Stimulated activated CD8-positive, alpha-beta memory T cell treated with anti-CD3 and anti-CD28 coated beads, Interleukin-2, amount 100 ng/mL, for 1 hour (primary cell): ENCODE measurements at places on chromosomes 1 and 21.

DNA sequence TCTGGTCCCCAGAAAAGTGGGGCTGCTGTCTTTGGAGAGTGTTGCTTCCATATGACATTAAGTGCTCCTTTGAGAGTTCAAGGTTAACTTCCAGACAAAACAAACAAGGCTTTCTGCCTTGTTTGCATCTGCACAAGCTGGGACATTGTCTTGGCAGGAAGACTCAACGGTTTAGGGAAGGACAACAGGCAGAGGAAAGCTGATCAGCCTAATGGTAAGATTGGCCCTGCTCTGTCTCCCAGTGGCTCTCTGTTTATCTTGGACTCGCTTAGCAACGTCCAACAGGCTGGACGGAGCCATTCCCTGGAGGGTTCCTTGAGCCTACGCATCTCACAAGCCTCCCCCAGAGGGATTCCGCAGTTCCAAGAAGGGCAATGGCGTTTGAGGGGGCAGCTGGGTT is 62.2 kb upstream of the SLC44A3 start:
- no peak for DNase-seq

- DNase-seq = no peak
Measured at GRCh38 chr1:215022204-215022603, 60.3 kb upstream of the KCNK2 start.

- no peak for DNase-seq
Measured at GRCh38 chr1:201640624-201641023, 101.7 kb downstream of the NAV1 start.

DNA sequence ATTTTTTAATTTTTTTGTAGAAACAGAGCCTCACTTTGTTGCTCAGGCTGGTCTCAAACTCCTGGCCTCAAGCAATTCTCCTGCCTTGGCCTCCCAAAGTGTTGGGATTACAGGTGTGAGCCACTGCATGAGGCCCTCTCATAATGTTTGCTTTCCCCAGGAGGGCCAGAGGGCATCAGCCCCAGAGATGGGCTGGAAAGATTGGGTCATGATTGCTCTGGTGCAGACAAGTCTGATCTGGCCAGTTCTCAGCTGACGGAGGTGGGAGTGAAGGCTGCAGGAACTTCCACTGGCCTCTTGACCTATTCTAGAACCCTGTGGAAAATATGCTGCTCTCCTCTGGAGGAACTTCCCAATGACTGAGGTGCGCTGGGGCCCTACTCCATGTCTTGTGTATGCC is 43.4 kb upstream of the RD3 start:
- no peak for DNase-seq

DNA sequence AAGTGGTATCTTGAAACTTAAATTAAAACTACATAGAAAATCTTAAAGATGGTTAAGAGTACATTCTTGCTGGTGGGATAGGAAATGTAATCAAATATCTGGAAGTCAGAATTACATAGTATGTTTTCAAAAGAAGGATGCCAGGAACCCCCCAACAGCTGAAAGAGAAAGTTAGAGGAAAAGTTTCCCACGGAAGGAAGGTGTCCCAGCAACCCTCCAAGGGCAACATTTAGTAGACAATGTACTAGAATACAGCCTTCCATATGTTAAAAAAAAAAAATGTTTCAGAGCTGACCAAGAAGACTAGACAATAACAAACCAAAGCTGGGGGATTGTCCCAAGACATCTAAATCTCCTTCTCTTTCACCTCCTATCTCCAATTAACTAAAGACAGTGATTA is 2.2 kb downstream of the DEDD start:
- DNase-seq = no peak

- no peak for DNase-seq
Measured at GRCh38 chr1:242718967-242719366, 194.5 kb upstream of the PLD5 start.

DNA sequence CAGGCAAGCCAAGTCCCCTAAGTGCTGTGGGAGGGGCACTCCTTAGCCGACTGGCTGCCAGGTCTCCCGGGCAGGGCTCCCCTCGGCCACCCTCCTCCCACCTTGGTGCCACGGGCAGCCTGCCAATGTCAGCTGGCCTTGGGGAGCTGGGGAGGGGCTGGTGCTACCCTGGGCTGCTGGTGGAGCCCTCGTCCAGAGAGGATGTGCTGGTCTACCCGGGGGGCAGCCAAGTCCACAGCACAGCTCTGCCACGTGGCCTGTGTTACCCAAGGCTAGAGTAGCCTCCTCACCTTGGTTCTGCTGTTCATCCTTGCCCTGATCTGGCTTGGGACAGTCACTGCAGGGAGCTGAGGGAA is 42.9 kb downstream of the CRYAA start:
- DNase-seq = no peak

- no peak for DNase-seq
Measured at GRCh38 chr1:198272492-198272891, 115.7 kb downstream of the NEK7 start.

DNA sequence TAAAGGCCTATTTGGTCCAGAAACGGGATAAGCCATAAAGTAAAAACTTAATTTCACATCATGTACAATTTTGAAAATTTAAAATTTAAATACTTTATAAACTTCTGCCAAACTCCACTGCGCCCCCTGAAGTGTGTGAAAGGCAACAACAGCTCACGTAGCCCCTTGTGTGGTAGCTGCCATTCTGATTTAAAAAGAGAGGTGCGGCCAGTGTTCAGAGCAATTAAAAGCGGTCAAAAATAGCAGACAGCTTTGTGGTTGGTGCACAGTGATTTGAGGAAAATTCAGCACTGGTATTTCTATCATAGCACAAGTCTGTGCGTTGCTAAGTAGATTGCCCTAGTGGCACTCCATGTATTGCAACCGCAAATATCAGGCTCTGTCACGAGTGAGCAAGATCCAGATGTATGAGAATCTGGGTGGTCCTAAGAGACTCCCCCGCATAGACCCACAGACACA is 122.5 kb downstream of the ATG4C start:
- no peak for DNase-seq

GRCh38 chr1:10950316-10951172 is 61.9 kb upstream of the TARDBP start:
- DNase-seq = no peak

DNA sequence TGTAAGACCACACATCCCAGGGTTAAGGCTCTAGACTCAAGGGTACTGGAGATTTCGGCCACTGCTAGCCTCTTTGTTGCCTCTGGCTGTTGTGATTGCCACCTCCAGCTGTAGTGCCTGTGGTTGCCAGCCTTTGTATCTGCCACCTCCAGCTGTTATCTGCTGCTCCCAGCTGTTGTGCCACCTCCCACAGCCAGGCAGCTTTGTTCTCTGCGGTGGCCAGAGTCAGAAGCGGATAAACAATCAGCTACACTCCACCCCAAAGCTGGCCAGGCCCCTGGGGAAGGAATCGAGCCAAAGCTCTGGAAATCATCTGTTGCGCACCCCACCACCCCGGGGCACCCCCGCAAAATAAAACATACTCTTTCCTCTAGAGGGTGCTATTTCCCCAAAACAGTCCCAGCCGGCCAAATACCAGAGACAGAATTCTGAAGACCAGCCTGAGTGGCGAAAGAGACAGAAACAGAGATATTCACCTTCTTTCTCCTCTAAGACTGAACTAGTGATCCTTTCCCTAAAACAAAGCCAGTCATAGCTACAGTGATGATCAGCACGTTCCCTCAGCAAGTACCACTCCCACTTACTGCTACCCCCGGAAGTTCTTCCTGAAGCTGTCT is 14.8 kb upstream of the PIGM start:
- no peak for DNase-seq

- no peak for DNase-seq
Measured at GRCh38 chr1:176541663-176542062, 78.7 kb downstream of the PAPPA2 start.

DNA sequence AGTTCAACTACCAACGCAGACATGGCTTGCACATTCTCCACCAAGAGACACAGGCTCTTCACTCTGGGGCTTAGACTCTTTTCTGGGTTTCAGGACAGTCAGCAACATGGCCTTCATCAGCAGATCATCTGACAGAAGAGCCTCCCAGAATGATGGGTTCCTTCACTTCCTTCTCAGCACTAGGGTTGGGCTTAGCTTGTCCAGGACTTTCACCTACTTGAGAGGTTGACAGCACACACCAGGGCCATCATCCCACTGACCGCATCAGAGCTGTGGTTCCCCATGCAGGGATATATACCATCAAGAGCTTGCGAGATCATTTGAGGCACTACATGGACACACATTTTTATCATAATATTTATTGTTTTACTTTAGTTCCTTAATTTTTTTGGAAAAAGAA is 10.4 kb upstream of the NCF2 start:
- DNase-seq = no peak

- DNase-seq = no peak
Measured at GRCh38 chr1:172837816-172838679, 179.1 kb downstream of the FASLG start.

GRCh38 chr1:247115141-247115510 is 11.0 kb upstream of the ZNF669 start:
- DNase-seq = no peak

- DNase-seq = no peak
Measured at GRCh38 chr1:165137551-165138316, 218.8 kb downstream of the LMX1A start.

- no peak for DNase-seq
Measured at GRCh38 chr1:233707153-233707879, 93.4 kb downstream of the KCNK1 start.

- DNase-seq = no peak
Measured at GRCh38 chr1:168865850-168866620, 137.0 kb upstream of the DPT start.
